ENCODE measurements at places on chromosomes 12 and 14.

- no peak for DNase-seq
Measured at GRCh38 chr14:90523961-90524875, 127.4 kb downstream of the CALM1 start.

DNA sequence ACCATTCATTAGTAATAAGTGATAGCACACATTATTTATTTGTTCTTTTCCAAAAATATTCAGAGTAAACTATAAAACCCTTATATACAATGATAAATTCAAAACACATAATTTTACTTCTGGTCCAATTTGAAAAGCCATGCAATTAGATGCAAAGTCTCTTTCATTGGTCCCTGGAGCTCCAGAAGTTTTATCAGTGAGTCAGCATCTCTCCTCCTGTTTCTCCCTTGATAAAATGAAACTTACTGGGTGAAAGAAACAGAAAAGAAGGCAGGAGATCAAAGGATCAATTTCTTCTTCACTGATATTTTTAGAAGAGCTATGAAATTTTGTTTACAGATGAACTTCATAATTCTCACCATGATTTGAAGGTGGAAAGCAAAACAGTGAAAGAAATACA lies 47.5 kb downstream of the IFNG start:
- DNase-seq = no peak

- DNase-seq = no peak
Measured at GRCh38 chr14:35221462-35221861, 70.7 kb upstream of the PSMA6 start.

- DNase-seq = no peak
Measured at GRCh38 chr14:102849526-102850379, 72.5 kb downstream of the TRAF3 start.

DNA sequence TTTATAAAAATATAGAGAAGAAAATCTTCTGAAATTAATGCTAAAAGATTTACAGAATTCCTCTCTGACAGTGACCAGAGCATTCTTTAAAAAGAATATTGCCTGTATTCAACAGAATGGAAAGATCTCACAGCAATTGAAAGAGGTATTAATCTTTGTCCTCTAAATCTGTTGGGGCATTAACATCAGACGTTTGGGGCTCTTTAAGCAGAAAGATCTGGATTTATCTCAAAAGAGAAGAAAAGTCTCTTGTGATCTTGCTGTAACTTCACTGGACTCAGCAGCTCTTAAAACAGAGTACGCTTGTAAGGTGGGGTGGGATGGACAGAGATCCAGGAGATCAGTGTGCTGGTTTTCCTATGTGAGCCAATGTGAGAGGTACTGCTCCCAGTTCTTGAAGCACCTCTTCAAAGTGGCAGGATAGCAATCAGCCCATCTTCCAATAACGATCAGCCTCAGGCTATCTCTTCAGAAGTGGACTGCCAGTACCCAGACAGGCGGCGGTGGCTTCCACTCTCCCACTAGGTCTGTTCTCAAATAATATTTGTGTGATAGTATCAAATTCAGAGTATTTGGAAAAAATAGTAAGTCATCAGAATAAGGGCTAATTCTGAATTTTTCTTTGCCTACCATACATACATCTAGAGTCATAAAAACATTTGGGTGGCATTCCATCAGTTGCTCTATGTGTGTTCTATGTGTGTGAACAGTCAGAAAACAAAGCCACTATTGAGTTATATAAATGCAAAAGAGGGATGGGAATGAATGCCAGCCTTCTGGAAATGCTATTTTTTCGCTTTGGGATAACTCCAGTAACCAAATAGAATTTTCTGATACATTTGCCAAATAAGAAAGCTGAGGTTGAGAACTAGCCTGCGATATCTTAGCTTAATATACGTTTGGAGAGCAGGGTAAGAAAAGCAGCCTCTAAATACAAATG lies 237.4 kb upstream of the RGS6 start:
- DNase-seq = no peak

- no peak for DNase-seq
Measured at GRCh38 chr14:70391493-70392391, 25.1 kb downstream of the SYNJ2BP start.

DNA sequence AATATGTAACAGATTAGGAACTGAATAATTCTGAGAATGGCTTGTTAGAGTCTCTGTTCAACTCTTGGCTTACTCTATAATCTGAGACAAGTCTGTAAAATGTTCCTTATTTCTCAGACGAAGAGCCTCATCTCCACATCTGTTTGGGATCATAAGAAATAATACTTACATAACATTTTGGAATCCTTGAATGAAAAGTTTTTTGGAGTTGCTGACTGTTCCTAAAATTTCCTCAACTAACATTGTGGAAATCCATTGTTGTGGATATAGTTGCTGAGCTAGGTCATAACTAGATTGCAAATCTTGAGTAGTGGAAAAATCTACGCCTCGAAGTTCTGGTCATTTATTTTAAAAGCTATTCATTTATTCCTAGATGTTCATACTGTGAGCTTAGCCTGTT lies 402.9 kb downstream of the ZFP36L1 start:
- DNase-seq = no peak

GRCh38 chr12:128098730-128099129 lies 168.2 kb upstream of the TMEM132C start:
- DNase-seq = no peak

DNA sequence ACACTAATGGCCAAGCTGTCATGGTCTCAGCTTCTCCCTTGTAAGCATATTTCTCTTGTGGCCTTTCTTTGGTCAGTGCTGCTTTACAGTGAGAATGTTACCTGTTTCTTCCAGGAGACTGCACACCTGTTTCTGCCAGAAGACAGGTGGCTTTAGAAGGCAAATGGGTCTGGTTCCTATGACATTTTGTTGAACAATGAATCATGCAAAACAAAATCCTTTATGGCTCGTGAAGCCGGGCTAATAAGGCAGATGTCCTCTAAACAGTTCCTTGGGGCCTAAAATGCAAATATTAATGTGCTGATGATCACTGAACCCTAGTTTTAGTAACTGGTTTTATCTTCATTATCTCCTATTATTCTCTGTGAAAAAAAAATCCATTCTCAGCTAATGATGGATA lies 927.6 kb downstream of the GALC start:
- DNase-seq = no peak
